ENCODE measurements at places on chromosomes 2 and 18.
A peak's percentile ranks its signal among the peaks of the same experiment; 100 is the strongest.

DNA sequence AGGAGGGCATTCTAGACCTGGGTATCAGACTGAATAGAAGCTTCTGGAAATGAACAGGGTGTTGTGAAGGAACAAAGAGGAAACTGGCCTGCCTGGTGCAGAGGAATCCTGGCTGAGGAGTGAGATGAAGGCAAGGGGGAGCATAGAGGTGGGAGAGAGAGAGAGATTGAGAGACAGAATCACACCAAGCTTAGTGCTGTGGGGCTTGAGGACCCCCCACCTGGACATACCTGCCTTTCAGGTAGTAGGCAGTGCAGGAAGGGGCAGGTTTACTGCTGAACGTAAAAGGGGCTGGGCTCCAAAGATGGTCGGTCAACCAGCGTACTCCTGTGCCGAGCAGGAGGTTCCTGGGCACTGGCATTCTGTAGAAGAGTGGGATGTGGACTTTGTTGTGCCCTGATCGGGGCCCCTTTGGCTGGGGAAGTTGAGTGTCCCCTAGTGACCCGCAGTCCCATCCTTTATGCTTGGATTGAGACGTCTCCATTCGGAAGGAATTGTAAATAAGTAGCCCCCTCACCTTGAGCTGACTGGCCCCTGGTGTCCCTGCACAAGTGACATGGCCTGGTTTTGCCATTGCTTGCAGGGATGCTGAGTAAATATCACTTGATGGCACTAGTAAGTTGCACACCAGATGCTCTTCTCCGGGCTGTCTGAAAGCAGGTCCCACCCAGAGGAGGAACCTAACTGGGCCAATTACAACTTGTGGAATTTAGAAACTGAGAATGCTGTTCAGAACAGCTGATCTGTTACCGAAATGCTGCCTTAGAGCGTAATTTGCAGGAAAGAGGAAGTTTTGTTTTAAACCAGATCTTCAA lies 1.4 kb downstream of the UBE2F start:
- DNase-seq = no peak

GRCh38 chr18:35477974-35478373 lies 19.8 kb downstream of the INO80C start:
- DNase-seq = no peak

DNA sequence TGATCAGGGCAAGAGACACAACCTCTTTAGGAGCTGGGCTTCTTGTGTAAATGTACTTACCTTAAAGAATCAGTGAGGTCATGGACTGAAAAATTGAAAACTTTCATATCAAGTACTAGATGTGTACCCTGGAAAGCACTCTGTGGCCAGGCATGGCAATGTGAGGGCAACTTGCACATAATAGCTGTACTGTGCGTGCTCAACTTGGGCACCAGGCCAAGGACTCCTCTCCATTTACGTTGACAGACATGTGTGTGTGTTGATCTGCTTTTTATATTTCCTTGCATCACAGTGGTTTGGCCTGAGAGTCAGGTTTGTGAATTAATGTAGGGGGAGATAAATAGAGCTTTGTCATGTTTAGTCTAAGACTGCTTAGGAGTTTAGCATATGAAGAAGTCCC lies 669.5 kb upstream of the REG3G start:
- no peak for DNase-seq

GRCh38 chr2:149164296-149164695 lies 125.8 kb downstream of the LYPD6B start:
- DNase-seq = no peak

- DNase-seq = no peak
These were observed 31.2 kb upstream of the ALKAL2 start for GRCh38 chr2:319059-319600.

DNA sequence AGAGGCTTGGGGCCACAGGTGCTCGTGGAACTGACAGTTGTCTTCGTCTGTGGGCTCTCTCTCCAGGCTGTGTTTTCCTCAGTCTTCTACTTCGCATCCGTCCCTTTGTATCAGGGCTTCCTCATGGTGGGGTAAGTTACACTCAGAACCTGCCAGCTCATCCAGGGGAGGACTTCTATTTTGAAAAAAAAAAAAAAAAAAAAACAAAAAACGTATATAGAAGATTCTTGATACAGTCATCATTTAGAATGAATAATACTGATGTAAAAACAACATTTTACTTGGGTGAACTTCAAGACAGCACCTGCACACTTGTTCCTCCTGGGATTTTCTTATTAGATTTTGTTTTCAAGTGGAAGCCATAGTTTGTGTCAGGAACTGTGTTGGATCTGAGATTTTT lies 47.7 kb upstream of the NFATC1 start:
- no peak for DNase-seq

DNA sequence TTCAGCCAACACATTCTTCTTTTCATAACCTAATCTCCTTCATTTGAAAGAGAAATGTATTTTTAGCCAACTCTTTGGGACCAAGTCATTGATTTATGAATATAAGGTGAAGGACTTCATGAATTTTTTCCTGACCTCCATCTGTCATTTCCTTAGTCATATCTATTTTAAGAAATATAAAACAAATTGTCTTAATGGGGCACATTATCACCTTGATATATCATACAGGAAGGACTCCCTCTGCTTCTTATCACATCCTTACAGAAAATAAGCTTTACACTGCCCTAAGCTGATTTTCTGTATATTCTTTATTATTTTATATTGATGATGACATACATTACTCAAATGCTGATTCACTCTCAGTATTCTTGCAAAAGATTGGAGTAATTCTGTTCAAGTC lies 1076.2 kb downstream of the TDRD15 start:
- no peak for DNase-seq

- no peak for DNase-seq
These were observed 53.7 kb upstream of the TWSG1 start for GRCh38 chr18:9280849-9281248.

GRCh38 chr2:66579186-66580126 lies 144.5 kb downstream of the MEIS1 start:
- DNase-seq = no peak

GRCh38 chr2:218188528-218188927 lies 21.8 kb upstream of the CXCR1 start:
- DNase-seq = no peak

- DNase-seq = no peak
These were observed 24.1 kb upstream of the CHRNA1 start for GRCh38 chr2:174788291-174788929.

- DNase-seq = no peak
These were observed 32.7 kb downstream of the ARHGAP25 start for GRCh38 chr2:68767031-68767961.

- DNase-seq = no peak
These were observed 67.1 kb upstream of the TAF1B start for GRCh38 chr2:9775999-9776712.

DNA sequence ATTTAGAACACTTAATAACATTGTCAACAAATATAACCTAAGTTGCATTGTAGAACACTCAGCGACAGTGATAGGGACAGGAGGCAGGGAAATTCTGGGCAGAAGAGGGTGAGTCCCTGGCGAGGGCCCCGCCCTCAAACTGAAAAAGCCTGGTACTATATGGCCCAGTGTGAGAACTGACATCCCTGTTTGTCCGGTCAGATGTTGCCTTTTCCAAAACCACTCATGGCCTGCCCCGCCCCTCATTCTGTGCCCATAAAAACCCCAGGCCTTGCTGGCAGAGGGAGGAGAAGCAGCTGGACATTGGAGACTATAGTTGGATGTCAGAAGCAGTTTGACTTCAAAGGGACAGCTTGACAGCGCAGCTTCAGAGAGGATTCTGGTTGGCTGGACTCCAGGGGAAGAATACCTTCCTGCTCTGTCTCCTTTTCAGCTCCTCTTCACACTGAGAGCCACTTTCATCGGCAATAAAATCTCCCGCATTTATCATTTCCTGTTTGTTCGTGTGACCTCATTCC lies 47.0 kb downstream of the FAM117B start:
- DNase-seq = no peak

- DNase-seq = no peak
These were observed 84.0 kb downstream of the LIPG start for GRCh38 chr18:49645841-49646351.

DNA sequence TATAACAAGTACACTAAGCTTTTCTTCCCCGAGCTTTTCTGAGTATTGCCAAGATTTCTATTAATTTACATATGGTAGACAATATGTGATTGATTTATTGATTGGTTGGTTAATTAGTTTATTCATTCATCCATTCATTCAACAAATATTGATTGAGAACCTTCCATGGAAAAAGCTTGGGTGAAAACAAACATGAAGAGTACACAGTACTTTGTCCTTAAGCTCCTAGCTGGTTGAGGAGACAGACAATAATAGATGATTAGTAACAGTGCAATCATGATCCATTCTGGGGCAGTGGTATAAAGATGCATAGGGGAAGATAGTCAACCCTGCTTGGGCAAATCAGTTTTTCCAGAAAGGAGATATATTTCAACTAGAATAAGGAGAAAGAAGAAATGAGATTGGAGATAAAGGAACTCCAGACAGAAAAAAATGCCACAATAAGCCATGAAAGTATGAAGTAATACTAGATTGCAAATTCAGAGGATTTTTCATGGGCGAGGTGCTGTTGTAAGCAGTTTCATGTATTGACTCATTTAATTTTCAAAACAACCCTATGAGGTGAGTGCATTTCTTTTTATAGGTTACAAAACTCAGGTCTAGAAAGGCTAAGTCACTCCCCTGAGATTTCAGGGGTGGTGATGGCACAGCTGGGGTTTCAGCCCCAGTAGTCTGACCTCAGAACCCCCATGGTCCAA lies 129.5 kb downstream of the RND3 start:
- no peak for DNase-seq

DNA sequence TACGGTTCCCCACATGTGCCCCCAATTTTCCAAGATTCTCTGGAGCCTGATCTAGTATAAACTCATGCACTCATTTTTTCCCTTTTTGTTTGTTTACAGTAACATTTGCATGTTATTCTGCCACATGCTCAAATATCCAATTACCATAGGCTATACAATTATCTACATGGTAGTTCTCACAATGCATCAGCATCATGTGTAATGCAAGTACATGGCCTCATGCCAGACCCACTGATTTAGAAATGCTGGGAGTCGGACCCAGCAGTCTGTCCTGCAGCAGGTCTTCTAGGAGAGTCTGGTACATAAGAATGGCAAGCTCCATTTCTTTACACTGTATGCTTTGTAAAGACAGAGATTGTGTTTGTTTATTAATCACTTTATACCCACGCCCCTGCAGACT lies 107.7 kb downstream of the CBLN2 start:
- no peak for DNase-seq

DNA sequence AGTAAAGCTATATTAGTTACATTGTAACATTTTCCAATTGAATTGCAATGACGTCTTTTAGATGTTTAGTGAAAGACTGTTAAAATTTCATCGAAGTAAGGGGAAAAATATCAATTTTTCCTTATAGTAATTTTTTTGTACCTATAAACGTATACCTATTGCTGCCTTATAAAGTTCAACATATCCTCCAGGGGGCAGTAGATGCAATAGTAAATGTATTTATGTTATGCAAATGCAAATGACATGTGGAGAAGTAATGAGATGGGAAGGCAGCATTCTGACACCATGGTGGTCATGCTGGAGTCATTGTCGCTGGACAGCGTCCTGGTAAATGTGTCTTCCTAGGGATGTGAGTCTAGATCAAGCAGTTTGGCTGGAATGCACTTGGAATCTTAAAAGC lies 38.7 kb downstream of the MSTN start:
- DNase-seq = no peak

DNA sequence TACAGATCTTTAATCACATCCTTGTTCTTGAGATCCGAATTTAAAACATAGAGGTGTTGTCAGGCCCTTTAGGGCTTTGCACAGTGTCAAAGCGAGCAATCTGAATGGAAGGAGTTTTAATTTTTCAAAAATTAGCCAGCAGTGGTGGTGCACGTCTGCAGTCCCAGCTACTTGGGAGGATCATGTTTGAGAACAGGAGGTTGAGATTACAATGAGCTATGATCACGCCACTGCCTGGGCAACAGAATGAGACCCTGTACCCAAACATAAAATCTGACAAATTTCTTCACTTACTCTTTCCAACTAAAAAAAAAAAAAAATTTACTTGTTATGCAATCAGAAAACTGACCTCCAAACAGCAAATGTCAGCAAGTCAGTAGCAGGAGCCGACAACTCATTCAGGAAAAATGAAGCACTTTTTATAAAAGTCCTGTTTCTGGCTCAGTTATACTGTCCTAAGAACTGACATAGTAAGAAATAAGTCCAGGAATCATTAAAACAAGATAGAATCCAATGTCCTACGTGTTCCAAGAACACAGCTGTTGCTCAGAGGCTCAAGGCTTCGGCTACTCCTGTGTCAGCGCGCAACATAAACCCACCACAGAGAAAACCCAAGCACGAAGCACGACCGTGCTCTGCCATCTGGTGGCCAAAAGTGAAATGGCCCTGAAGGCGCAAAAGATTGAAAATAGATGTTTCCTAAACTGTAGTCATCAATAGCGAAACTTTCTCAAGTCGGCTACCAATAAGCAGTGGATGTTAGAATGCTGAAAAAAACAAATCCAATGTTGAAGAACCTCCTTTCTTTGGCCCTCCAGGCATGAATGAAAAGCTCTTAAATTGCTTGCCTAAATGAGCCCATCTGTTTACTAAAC lies 138.1 kb downstream of the INO80D start:
- DNase-seq = peak; percentile 24
